ENCODE measurements at places on chromosomes 12 and 14.

DNA sequence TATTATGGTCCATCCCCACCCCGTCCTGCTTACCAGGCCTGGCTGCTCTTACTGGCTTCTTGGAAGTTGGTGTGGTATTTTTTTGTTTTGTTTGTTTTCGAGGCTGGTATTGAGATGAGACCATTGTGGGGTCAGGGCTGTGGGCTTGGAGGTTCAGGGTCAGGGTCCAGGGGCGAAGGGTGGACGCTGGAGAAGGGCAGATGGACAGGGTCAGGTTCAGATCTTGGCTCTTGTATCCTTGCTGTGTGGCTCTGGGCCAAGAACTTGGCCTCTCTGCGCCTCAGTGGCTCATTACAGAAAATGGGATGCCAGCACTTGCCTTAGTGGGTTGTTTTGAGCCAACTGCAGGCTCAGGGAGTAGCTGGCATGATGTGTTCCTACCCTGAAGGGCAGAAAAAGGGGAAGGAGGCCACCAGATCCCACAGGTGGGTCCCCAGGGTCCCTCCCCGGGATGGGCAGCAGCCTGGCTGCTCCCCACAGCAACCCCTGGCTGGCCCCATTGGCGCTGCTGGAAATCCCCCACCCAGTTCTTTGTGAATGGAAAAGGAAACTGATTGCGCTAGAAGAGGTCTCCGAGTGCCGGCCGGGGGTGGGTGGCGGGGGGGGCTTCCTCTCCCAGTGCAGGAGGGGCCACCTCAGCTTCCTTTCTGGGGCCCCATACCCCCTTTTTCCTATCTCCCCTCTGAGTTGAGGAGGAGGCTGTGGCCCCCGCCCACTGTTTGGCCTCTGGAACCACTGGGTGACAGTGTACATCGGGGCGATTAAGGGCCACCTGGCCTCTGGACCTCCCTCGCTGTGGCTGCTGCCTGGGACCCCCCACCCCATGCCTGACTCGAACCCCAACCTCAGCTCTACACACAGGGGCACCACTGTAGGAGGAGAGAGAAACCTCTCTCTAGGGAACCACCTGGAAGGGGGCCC is 25.0 kb downstream of the SH2B3 start:
- peak; percentile 79 for DNase-seq

DNA sequence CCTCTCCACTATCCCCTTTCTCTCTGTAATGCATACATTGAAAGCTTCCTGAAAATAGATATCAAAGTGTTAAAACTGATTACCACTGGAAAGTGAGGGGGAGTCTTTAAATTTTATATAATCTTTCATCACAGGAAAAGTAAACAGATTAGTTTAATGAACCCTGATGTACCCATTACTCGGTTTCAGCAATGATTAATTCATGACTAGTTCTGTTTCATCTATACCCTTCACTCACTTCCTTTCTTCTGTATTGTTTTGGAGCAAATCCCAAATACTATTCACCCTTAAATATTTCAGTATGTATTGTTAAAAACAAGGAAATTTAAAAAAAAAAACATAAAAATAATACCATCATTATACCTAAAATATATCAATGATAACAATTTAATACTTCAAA is 67.3 kb upstream of the TMCC3 start:
- DNase-seq, result no peak

GRCh38 chr12:131445795-131446194 is 265.1 kb upstream of the SFSWAP start:
- DNase-seq, result no peak

DNA sequence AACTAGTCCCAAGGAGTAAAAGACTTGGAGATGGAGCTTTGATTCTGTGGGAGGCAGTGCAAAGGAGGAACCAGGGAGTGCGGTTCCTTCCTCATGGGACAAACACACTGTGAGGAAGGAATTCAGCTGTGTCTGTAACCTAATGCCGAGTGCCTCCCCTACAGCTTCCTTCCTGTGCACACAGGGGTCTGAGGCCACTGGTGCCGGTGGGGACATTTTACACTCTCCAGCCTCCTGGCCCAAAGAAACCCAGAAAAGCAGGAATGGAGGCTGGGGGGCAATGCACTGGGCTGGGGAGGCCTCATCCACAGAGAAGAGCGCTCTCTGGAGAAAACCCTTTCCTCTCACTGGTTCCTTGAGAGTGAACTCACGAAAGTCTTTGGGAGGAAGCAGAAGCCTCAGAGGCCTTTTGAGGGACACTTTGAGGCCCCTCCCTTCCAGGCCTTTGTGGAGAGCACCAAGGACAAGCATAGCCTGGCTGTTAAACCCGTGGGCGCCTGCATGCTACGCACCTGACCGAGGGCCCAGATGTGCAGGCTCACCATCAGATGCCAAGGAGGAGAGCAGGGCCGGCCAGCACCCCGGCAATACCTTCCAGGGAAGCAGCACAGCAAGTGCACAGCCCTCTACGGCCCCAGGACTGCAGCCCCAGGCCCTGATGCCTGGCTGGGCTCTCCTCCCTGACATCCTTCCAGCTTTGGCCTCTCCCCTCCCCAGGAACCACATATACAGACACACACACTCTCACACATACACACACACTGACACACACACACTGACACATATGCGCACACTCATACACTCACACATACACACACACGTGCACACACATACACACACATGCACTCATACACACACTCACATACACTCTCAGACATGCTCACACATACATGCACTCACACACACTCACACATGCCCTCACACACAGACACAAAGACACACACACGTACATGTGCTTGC is 52.0 kb downstream of the NFKBIA start:
- DNase-seq, result no peak

GRCh38 chr12:79296133-79296532 is 394.6 kb downstream of the PAWR start:
- no peak for DNase-seq

DNA sequence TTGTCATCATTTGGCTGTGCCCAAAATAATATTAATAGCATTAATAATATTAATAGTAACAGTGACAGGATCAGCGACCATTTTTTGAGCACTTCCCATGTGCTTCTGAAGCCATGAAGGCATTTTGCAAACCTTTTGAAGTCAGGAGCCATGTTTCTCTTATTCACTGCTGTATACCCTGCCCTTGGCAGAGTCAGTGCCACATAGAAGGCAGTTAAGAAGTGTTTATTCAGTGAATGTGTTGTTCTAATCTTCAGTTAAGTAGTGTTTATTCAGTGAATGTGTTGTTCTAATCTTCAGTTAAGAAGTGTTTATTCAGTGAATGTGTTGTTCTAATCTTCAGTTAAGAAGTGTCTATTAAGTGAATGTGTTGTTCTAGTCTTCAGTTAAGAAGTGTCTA is 319.7 kb upstream of the NAV3 start:
- DNase-seq, result no peak

GRCh38 chr12:121144416-121144914 is 11.8 kb downstream of the P2RX7 start:
- DNase-seq, result no peak

DNA sequence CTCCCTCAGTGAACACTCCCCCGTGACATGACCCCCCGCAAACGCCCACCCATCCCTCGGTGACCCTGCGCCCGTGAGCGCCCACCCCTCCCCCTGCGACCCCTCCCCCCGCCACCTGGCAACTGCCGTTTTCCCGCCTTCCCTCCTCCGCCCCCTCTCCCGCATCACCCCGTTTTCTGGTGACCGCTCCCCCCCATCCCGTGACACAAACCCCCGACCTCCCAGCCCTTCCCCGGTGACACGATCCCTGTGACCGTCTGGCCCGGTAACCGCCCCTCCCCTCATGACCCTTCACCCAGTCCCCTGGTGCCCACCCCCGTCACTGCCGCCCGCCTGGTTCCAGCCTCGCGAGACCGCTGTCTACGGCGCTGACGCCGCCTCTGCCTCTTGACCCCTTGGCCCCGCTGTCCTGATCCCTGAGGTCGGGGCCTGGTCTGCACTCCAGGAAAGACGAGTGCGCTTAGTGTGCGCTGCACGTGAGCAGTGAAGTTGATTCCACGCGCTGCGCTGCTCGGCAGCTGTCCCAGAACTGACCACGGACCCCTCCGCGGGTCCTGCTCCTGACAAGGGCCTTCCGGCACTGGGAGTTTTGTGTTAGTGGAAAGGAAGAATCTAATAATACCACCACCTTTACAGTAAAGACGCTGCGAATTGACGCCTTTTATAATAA is 59.4 kb downstream of the DDX51 start:
- DNase-seq, result peak; percentile 22

All from central memory CD4-positive, alpha-beta T cell (primary cell).